ENCODE measurements at places on chromosomes 2 and 18. TPM values are rescaled to one million over a fixed set of nuclear protein-coding genes. Genes with fewer than 3 reads are reported as not detected.

The TPO gene
- not detected for total RNA-seq

The DSG4 gene
- 0.04 TPM for total RNA-seq

The PLEK gene
- total RNA-seq, result not detected

The RTKN gene
- 138 TPM for total RNA-seq

- H3K36me3 ChIP-seq, result no peaks in the 10 kb centered on the region
- peaks cover 7% of the 10 kb centered on the region for H3K4me1 ChIP-seq
- no peak overlapping the region for H3K4me3 ChIP-seq
- DNase-seq, result peak; percentile 52
- peak overlapping the region; percentile 65 for H3K27ac ChIP-seq
These were observed 48.0 kb upstream of the NRXN1 start for GRCh38 chr2:51079945-51080344.

GRCh38 chr2:240997141-240997855 is 1.1 kb upstream of the SNED1 start:
- no peak overlapping the region for H3K27ac ChIP-seq
- DNase-seq, result no peak
- no peaks in the 10 kb centered on the region for H3K36me3 ChIP-seq
- H3K4me1 ChIP-seq, result peaks cover 6% of the 10 kb centered on the region

GRCh38 chr18:2223849-2224248 is 347.5 kb downstream of the METTL4 start:
- no peaks in the 10 kb centered on the region for H3K36me3 ChIP-seq
- no peak overlapping the region for H3K27ac ChIP-seq
- peaks cover 11% of the 10 kb centered on the region for H3K4me1 ChIP-seq
- no peaks in the 10 kb centered on the region for H3K27me3 ChIP-seq
- DNase-seq, result peak; percentile 70
- H3K4me3 ChIP-seq, result no peak overlapping the region

DNA sequence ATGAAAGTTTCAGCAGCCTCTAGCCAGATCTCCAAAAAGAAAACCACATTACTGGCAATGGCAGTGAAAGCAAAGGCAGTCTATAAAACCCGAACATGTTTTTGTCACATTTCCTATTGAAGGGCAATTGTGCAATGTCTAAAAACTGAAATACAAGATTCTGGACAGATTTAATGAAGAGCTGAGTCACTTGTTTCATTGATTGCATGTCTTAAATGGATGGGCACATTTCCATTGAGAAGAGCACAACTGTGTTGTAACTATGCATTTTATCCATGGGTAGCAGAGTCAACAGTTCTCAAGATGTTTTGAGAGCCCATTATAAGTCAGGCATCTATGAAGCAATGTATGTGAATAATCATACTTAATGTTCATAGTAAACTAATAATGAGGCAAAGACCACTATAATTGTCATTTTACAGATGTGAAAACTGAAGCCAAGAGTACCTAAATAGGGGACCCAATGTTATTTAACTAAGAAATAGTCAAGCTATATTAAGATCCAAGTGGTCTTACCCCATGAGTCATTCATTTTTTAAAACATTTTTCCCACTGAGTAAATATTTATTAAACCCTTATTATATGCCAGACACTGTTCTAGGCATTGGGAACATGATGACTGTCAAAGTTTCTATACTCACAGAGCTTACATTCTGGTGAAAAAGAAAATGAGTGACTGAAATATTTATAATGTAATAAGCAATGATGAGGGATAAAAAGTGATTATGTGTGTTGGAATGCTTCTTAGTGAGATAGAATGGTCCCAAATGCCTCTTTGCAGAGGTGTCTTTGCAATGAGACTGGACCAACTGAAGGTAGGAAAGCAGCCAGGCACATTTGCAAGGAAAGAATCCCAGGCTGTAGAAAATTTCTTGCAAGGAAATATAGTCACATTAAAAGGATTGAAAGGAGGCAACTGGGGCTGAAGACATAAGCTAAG is 818.9 kb upstream of the ACVR2A start:
- H3K4me3 ChIP-seq, result no peak overlapping the region
- no peaks in the 10 kb centered on the region for H3K27me3 ChIP-seq
- DNase-seq, result peak; percentile 55
- no peaks in the 10 kb centered on the region for H3K36me3 ChIP-seq

GRCh38 chr2:101473911-101474701 is 806 bp downstream of the RFX8 start:
- H3K36me3 ChIP-seq, result no peaks in the 10 kb centered on the region
- peaks cover 11% of the 10 kb centered on the region for H3K4me1 ChIP-seq
- peak overlapping the region; percentile 10 for H3K27ac ChIP-seq
- H3K4me3 ChIP-seq, result peak overlapping the region; percentile 69
- H3K27me3 ChIP-seq, result no peaks in the 10 kb centered on the region
- DNase-seq, result peak; percentile 23

DNA sequence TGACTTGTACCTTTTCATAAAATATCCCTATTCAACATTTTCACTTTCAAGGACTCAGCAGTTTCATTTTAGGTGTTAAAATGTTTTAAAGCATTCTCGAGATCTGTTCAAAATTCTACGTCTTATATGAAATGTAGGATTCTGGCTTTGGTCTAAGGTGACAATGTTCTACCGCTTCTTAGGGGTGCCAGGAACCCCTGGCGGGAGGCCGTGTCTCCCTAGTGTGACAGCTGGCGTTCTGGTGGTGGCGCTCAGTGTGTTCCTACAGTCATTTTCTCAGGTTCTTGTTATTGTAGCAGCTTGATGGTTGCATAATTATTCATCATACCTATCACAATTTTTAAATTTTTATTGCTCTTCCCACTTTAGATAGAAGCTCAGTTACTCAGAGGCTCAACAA is 204.6 kb downstream of the AGAP1 start:
- no peak overlapping the region for H3K4me3 ChIP-seq
- no peak overlapping the region for H3K27ac ChIP-seq
- DNase-seq, result no peak

The TLX2 gene
- 3.4 TPM for total RNA-seq

- peaks cover 31% of the 10 kb centered on the region for H3K4me1 ChIP-seq
- H3K27ac ChIP-seq, result peak overlapping the region; percentile 52
- H3K36me3 ChIP-seq, result no peaks in the 10 kb centered on the region
- no peak overlapping the region for H3K4me3 ChIP-seq
- DNase-seq, result peak; percentile 77
These were observed 128.0 kb downstream of the EPHA4 start for GRCh38 chr2:221444106-221444505.

GRCh38 chr2:120803764-120804335 is 68.2 kb downstream of the GLI2 start:
- peaks cover 16% of the 10 kb centered on the region for H3K4me1 ChIP-seq
- DNase-seq, result peak; percentile 73
- H3K27ac ChIP-seq, result no peak overlapping the region
- no peaks in the 10 kb centered on the region for H3K36me3 ChIP-seq
- H3K27me3 ChIP-seq, result no peaks in the 10 kb centered on the region

The MAPK4 gene
- not detected for total RNA-seq

The GPR55 gene
- total RNA-seq, result 0.81 TPM

DNA sequence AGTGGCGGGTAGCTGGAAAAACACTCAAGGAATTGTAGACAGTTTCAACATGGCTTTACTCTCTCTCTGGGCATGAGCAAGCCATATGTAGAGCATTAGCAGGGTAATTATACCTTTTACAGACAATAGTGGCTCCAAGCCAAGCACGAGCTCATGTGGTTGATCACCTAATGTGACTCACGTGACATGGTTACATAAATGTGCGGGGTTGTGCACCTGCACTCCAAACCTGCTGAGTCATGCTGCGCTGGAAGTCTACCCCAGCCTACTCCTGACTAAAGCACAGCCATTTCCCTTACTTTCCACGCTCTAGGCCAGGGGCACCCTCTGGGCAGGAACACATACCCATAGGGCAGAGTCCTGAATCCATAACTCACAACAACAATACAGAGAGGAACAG is 232.8 kb downstream of the MBD5 start:
- no peaks in the 10 kb centered on the region for H3K27me3 ChIP-seq
- peak; percentile 50 for DNase-seq
- H3K4me3 ChIP-seq, result no peak overlapping the region

DNA sequence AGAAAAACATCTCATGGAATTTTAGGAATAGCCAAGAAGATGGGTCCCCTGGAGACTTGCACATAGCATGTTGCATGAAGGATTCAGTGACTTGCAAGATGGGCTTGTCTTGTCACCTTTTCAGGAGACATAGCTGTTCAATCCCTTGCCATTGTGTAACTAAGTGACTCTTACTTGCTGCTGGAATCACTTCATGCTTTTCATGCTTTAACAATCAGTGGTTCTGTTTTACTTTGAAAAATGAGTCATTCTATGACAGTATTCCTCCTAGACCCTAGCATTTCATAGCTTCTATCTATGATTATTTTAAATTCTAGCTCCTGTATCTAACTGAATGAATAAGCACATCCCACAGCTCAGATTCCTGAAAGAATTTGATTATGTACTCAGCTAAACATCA is 2.8 kb downstream of the KYNU start:
- H3K4me3 ChIP-seq, result no peak overlapping the region
- peak; percentile 77 for DNase-seq
- H3K4me1 ChIP-seq, result peaks cover 43% of the 10 kb centered on the region
- H3K36me3 ChIP-seq, result no peaks in the 10 kb centered on the region
- no peaks in the 10 kb centered on the region for H3K27me3 ChIP-seq

DNA sequence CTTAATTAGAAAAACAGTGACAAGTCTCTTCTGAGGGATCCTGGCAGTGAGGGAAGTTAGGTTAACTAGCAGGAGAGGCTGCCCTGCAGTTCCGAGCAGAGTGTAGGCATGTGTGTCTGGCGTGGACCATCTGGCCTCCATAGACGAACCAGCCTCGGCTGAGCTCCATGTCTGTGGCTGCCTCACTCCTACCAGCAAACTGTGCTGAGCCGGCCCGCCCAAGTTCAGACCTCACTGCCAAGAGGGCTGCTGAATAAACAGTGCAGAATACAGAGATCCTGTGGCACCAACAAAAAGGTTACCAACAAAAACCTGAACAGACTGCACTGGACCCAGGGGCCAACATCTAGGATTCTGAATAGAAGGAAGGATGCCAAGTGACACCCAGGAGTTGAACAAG is 27.3 kb downstream of the INO80C start:
- peak overlapping the region; percentile 54 for H3K27ac ChIP-seq
- H3K4me1 ChIP-seq, result peaks cover 14% of the 10 kb centered on the region
- no peak for DNase-seq
- no peak overlapping the region for H3K4me3 ChIP-seq
- no peaks in the 10 kb centered on the region for H3K27me3 ChIP-seq
- H3K36me3 ChIP-seq, result no peaks in the 10 kb centered on the region

GRCh38 chr2:200477667-200478131 is 32.2 kb downstream of the KCTD18 start:
- H3K36me3 ChIP-seq, result peaks cover 45% of the 10 kb centered on the region
- no peak for DNase-seq
- H3K4me3 ChIP-seq, result no peak overlapping the region
- H3K27me3 ChIP-seq, result no peaks in the 10 kb centered on the region
- no peak overlapping the region for H3K27ac ChIP-seq

- peak; percentile 70 for DNase-seq
- no peaks in the 10 kb centered on the region for H3K36me3 ChIP-seq
- H3K27ac ChIP-seq, result peak overlapping the region; percentile 63
- H3K27me3 ChIP-seq, result no peaks in the 10 kb centered on the region
- H3K4me1 ChIP-seq, result peaks cover 11% of the 10 kb centered on the region
These were observed 27.1 kb upstream of the PTMA start for GRCh38 chr2:231680992-231681852.

The LGALSL gene
- 12.1 TPM for total RNA-seq

The DNAJB2 gene
- total RNA-seq, result 98.4 TPM

DNA sequence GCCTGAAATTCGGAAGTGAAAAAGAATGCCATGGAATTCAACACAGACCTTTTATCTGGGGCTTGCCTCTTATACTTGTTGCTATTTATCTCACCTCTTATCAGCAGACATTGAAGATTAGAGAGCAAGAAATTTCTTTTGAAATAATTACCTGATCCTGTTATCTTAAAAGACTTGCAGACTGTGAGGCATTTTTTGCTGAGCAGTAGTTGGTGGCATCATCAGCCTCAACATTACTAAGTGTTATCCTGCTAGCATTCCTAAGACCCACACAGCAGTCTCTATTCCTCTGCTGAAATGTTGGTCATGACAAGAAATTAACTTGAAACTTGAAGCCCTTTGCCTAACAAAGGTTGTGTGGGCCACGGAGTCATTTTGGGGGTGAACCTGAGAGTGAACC is 186.5 kb downstream of the TRIB2 start:
- peaks cover 16% of the 10 kb centered on the region for H3K4me1 ChIP-seq
- H3K27ac ChIP-seq, result no peak overlapping the region
- no peak overlapping the region for H3K4me3 ChIP-seq
- no peak for DNase-seq

DNA sequence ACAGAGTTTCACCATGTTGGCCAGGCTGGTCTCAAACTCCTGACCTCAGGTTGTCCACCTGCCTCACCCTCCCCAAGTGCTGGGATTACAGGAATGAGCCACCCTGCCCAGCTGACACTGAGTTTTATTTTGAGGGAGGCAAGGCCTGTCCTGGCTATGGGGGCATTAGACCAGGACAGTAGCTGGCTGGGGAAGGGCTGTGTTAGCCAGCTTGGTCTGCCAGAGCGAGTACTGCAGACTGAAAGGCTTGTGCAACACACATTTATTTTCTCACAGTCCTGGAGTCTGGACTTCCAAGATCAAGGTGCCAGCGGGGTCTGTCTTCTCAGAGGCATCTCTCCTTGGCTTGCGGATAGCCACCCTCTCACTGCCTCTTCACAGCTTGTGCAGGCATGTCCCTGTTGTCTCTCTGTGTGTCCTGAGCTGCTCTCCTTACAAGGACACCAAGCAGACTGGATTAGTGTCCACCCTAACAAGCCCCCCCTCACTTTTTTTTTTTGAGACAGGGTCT is 59.4 kb upstream of the HAAO start:
- no peaks in the 10 kb centered on the region for H3K27me3 ChIP-seq
- H3K36me3 ChIP-seq, result no peaks in the 10 kb centered on the region
- no peak for DNase-seq
- H3K27ac ChIP-seq, result no peak overlapping the region

GRCh38 chr18:33923980-33924379 is 300.7 kb downstream of the NOL4 start:
- H3K27ac ChIP-seq, result no peak overlapping the region
- H3K4me1 ChIP-seq, result no peaks in the 10 kb centered on the region
- no peaks in the 10 kb centered on the region for H3K36me3 ChIP-seq
- H3K4me3 ChIP-seq, result no peak overlapping the region

GRCh38 chr18:45464619-45465018 is 150.7 kb upstream of the SLC14A2 start:
- DNase-seq, result no peak
- no peaks in the 10 kb centered on the region for H3K36me3 ChIP-seq
- no peak overlapping the region for H3K4me3 ChIP-seq
- no peaks in the 10 kb centered on the region for H3K4me1 ChIP-seq
- H3K27ac ChIP-seq, result no peak overlapping the region

The SLC9A4 gene
- total RNA-seq, result 0.04 TPM

- H3K4me3 ChIP-seq, result no peak overlapping the region
- H3K36me3 ChIP-seq, result peaks cover 27% of the 10 kb centered on the region
- H3K27me3 ChIP-seq, result no peaks in the 10 kb centered on the region
- H3K4me1 ChIP-seq, result peaks cover 23% of the 10 kb centered on the region
These were observed 37.3 kb downstream of the KCMF1 start for GRCh38 chr2:85008252-85008651.

Data from PC-3 (cell line).